ENCODE measurements at places on chromosomes 12 and 14.
A peak's percentile ranks its signal among the peaks of the same experiment; 100 is the strongest.

DNA sequence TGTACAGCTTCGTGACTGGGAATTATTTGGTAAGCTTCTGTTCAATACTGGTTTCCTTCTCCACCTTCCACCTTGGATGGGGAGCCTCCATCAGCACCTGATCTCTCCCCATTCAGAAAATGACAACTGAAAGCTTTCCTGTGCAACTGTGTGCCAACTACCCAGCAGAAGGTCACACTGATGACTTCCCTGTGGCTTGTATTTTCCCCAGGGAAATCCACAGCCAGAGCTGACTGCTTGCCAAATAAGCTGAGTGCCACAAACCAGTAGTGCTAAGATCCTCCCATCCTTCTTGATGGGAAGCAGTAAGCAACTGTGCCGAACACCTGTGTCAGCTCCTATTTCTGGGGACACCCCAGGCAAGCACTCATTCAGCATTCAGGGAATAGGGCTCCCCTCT is 257.2 kb upstream of the SOX5 start:
- no peak for DNase-seq

DNA sequence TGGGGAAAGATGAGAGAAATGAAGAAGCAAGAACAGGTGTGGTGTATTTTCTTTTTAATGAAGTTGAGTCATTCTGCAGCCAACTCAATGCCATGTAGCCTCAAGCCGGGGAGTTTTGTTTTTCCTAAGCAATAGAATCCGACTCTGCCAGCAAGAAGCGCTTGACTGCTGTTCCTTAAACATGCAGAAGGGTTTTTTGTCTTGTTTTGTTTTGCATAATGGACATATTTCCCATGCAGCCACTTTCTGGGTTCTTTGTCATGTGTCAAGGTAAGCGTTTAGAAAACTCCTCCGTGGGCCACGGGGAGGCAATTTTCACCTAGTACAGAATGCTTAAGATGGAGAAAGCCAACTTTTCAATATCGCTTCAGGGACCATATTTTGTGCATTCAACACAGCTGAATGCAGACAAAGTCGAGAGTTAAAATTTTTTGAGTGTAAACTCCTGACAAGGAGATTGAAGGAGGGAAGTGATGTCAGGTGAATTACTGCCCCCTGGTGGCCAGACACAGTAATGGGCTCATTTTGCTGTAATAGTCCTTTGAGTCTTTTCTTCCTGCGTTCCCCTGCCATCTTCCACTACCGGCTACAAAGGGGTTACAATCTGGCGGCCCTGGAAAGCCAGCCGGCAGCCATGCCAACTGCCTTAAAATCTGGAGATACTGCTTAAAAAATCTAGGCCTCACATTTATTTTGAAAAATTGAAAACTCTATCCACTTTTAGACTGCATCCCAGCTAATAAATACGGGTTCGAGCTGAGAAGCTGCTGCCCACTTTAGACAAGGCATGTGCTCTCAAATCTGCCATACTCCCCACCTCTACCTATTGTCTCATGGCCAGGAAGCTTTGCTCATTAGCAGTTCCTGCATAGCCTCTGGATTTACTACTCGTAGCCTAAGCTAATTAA is 3.2 kb upstream of the FICD start:
- DNase-seq = peak; percentile 75

GRCh38 chr14:63510538-63510937 is 32.6 kb downstream of the PPP2R5E start:
- DNase-seq = no peak

DNA sequence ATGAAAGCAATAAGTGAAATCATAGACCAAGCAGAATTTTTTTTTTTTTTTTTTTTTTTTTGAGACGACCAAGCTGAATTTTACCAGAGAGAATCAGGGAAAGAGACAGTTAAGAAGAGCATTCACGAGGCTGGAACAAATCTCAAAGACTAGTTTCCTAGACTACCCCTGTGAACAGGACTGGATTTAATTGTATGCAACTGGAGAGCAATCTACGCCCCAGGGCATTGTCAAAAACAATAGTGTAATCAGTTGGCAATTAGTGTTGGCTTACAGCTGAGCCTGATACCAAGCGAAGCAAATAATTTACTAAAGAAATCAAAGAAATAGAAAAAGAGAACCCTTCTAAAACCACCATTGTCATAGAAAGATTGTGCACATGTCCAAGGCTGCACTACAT is 232.9 kb upstream of the CPNE8 start:
- DNase-seq = no peak

DNA sequence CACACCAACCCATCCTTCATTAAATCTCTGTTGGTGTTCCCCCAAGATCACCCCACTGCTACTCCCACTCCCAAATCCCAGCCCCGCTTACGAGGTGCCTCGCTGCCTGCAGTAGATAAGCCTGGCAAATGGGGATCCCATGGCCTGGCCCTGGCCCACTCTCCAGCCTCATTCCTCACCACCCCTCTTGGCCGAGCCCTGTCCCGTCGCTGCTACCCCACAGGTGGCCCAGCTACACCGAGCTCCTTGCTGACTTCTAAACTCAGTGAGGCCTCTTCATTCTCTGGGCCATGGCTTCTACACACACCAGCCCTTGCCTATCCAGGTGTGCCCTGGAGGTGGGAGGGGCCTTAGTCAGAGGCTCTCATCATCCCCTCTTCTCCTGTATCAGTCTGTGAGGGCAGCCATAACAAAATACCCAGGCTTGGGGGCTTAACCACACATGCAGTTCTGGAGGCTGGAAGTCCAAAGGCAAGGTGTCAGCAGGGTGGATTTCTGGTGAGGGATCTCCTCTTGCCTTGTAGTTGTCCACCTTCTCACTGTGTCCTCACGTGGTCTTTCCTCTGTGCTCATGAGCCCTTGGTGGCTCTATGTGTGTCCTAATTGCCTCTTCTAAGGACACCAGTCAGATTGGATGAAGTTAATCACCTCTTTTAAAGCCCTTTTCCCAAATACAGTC is 92.8 kb downstream of the PRMT8 start:
- DNase-seq = no peak

DNA sequence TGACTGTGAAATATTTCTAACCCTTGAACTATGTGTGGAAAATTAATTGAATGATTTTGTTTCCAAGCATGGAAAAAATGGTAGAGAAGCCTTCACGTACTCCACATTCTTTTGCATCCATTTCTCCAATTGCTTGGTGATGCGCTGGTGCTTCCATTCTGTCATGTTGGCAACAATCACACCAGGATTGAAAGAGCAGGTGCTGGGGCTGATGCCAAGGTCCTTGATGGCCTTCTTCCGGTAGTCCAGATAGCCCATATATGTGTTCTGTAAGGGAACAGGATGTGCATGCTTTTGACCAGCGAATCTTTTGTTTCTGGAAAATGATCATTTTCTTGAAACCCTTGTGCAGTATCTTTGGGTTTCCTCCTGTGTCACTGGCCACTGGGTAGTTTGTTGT is 28.6 kb downstream of the TDG start:
- DNase-seq = no peak

DNA sequence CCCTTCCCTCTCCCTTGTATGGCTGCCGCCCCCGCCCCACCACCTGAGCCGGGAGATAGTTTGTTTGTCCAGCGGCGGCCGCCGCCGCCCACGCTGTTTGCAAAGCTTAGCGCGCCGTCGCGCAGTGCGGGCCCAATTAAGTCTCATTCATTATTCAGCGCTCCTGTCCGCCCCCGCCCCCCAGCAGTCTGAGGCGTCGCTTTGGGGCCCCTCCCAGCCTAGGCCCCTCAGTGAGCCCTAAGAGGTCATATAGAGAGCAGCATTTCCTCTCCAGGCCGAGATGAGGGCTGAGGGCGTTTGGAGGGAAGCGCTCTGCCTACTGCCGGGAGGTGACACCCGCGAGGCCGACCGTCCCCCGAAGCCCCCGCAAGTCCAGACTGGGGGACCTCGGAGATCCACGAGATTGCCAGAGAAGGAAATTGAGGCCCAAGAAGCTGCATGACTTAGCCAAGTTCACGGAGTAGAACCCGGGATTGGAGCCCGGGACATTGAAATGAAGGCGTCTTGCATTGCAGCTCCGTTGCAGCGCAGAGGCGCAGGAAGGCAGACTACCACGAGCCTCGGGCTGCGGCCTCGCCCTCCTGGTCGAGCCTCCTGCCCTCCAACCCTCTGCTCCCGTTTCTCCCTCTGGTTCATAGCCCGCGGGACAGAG is at the start of gene DNAJC22:
Gene DNAJC22, plus strand, starts transcription at position 230 of the 652 bp plus-strand sequence. CDS start 1,985 bp downstream, outside the sequence.
- DNase-seq = peak; percentile 34

DNA sequence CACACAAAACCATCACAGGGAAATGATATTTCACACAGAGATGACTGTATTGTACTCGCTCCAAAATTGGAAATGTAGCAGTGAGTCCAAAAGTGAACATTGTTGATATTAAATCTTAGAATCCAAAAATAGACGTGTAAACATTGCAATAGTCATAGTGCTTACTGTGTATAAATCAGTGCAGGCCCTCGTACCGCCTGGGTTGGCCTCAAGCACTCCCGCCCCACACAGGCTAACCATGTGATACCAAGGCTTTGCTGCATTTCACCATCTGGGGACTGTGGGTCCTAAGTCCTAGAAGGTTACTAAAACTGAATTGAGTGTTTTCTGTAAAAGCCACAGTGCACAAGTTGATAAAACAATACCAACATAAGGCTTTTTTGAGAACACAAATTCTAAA is 107.3 kb downstream of the PPP2R5E start:
- no peak for DNase-seq

GRCh38 chr12:122182887-122183587 is at the start of gene LRRC43:
TSS of gene LRRC43 (plus strand) at chr12:122183123. CDS start at chr12:122183145, 22 bp downstream.
- DNase-seq = peak; percentile 29

DNA sequence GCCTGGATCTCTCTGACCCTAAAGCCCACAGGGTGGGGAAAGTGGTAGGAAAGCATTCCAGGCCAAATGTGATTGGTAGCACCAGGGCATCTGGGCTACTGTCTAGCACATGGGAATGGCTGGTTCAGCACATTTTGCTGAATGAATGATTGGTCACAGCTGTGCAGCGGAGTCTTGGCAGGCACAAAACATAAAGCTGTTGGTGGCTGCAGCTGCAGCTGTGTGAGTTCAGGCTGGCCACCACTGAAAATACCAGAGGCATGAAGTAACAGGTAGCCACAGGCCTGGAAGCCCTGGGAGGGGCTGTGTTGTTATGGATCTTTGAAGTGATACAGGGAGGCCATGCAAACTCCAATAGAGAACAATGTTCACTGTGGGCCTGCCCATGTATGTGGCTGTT is 72.7 kb downstream of the MYRFL start:
- no peak for DNase-seq

- no peak for DNase-seq
Observed at GRCh38 chr14:51442513-51443175, 202.6 kb downstream of the TMX1 start.

GRCh38 chr12:7937833-7938506 is 2.0 kb upstream of the SLC2A3 start:
- no peak for DNase-seq

DNA sequence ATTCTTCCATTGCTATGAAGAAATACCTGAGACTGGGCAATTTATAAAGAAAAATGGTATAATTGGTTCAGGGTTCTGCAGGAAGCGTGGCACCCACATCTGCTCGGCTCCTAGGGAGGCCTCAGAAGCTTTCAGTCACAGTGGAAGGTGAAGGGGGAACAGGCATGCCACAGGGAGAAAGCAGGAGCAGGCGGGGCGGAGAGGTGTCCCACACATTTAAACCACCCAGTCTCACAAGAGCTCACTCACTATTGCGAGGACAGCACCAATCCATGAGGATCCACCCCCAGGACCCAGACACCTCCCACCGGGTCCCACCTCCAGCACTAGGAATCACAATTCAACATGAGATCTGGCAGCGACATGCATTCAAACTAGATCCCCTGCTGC is 56.0 kb upstream of the C14orf180 start:
- no peak for DNase-seq

GRCh38 chr12:132214161-132214476 is 69.9 kb downstream of the NOC4L start:
- no peak for DNase-seq

DNA sequence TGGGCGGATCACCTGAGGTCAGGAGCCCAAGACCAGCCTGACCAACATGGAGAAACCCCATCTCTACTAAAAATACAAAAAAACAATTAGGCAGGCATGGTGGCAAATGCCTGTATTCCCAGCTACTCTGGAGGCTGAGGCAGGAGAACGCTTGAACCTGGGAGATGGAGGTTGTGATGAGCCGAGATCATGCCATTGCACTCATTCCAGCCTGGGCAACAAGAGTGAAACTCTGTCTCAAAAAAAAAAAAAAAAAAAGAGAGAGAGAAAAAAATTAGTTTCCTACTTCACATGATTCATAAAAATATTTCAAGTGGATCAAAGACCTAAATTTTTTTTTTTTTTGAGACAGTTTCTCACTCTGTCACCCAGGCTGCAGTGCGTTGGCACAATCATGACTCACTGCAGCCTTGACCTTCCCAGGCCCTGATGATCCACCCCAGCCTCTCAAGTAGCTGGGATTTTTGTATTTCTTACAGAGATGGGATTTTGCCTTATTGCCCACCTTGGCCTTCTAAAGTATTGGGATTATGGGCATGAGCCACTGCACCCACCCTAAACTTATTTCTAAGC is 24.9 kb downstream of the FCF1 start:
- no peak for DNase-seq

GRCh38 chr12:53300187-53300586 is 692 bp downstream of the MYG1 start:
- peak; percentile 48 for DNase-seq

DNA sequence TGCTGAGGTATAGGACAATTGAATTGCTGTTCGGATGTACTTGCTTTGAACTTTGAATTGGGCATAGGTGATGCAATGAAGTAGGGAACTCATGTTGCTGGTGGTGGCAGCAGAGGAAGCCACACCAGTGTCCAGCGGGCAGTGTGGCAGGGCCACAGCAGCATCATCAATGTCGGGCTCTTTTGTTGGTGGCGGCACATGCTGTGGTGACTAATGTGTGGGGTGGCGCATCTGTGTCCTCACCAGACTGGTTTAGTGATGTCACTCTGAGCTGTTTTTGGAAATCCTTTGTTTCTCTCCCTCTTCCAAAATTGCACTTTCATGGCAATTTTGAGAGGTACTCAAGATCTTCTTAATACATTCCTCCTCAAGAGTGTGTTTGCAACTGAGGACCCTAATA is 187.6 kb downstream of the ETNK1 start:
- no peak for DNase-seq

- DNase-seq = no peak
Observed at GRCh38 chr12:66573605-66574004, 105.3 kb downstream of the GRIP1 start.

GRCh38 chr12:68178184-68178583 is 18.6 kb upstream of the IFNG start:
- no peak for DNase-seq

- no peak for DNase-seq
Observed at GRCh38 chr12:108313606-108314351, 25.3 kb downstream of the CMKLR1 start.

DNA sequence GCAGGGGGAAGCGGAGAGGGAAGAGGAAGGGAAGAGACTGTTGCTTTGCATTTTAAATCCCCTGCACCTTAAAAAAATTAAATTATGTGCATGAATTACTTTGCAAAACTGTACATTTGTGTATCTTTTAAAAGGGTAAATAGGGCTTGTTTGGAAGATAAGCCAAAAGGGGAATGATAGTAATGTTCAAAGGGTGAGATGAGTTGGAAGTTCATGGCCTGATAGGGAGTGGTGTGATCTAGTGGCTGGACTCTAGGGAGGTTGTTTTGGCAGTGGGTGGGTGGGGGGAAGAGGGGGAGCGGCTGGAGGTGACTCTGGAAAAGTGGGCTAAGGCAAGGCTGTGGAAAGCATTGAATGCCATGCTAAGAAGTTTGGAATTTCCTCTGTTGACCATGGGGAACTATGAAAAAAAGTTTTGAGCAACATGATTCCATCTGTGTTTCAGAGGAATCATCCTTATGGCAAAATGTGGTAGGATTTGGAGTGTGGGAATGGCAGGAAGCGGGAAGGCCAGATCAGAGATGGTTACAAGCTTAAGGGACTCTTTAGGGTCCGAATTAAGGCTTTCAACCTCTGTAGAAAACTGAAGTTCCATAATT is 25.5 kb upstream of the EMP1 start:
- no peak for DNase-seq
